Suprapubic skin (tissue), 4 donors: ENCODE measurements at places on chromosomes 7 and 10.

GRCh38 chr7:106102387-106102966, 9.6 kb downstream of the SYPL1 start:
- DNase-seq = no peak

- DNase-seq = no peak
These were observed 27.4 kb downstream of the STAM start for GRCh38 chr10:17671307-17671706.

DNA sequence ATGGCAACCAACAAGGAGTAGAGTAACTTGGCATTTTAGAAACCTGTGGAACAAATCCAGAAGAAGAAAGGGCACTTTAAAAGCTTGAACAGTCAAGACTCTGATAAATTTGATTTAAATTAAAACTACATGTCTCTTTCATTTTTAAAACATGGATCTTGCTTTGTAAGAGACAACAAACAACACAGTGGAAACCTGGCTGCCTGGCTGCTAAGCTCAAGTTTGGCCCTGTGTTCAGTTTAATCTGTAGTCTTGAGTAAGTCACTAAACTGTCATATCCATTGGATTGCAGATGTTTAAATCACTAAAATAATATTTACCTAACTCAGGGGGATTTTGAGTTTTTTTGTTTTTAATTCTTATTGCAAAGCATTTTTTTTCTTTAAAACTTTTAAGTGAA, 374.9 kb upstream of the SEMA3D start:
- DNase-seq = no peak

DNA sequence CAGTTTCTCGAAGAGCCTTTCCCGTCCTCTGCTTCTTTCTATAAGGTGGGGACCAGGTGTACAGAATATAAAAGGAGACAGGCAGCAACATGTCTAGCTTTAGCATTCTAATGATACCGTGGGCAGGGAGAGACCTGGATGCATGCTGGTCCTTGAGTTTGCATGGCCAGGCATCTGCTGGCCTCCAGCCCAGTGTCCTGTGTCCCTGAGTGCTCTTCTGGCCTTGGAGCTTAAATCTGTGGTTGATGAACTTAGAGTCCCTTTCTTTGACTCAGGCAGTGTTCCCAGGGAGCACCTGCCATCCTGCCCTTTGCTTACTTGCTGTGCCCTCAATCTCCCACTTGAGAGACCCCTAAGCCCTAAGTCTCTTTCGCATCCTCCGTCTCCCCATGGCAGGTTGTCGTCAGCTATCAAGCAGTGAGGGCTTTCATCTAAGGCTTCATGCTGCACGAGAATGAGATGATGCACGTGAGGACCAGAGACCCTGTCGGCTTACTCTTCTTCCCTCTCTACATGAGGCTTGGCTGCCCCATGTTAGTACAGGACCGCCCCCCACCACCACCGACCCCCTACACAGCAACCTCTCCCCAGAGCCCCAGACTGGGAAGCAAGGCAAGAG, 313.4 kb upstream of the C7orf33 start:
- DNase-seq = no peak

- peak; percentile 76 for DNase-seq
These were observed 114.5 kb downstream of the PTPN20 start for GRCh38 chr10:47025540-47026300.

GRCh38 chr10:73838008-73838567, 26.7 kb upstream of the NDST2 start:
- DNase-seq = no peak

- DNase-seq = peak; percentile 55
These were observed 32.9 kb downstream of the PROSER2 start for GRCh38 chr10:11856089-11856488.

DNA sequence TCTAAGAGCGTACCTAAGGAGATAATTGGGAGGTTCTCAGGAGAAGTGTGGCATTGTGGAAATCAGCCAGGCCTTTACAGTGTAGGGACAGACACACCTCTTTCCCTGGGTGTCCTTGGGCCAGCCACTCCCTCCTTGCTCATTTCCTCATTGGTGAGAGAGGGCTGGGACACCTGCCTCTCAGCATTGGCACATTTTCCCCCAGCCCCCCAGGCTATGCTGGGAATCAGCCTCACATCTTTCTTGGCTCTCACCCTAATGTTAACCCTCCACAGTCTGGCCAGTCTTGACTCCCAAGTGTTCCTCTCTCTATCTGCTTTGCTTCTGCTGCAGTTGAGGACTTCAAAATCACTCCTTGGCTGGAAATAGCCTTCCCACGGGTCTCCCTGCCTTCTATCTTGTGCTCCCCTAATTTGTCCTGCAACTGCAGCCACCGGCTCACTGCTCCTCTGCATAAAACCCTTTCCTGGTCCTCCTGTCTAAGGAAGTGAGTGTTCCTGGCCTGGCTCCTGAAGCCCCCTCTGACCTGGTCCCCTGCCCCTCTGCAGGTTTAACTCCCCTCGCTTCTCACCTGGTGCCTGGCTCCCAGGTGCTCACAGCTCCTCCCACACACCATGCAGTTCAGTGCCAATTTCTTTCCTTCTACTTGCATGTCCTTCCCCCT, 15.8 kb downstream of the TBXAS1 start:
- DNase-seq = no peak

DNA sequence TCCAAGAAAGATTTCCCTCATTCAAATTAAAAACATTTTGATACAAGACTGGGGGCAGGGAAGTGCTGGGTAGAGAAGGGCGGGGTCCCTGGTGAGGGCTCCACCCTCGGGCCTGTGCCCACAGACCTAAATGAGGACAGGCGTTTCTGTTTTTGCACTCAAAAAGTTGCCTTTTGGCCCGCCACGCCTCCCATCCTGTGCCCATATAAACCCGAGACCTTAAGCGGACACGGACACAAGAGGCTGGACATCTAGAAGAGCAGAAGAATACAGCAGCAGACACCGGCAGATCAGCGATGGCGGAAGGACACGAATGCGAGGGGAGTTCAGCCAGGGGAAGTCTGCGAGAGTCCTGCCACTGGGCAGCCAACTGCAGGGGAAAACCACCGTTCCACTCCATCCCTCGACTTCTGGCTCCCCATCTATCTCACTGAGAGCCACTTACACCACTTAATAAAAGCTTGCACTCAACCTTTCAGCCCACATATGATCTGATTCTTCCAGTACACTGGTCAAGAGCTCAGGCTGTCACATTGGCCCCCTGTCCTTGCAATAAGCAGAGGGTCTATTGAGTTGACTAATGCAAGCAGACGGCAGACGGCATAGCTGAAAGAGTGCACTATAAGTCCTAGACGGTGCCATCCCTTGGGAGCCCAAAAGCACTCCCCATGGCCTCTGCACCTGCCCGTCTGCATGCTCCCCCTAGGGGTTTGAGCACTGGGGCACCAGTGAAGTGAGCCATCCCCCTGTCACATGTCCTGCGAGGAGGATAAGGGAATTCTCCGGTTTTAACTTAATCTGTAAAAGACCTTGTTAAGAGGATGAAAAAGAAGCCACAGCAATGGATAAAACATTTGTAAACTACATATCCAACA, 181.8 kb upstream of the PRSS1 start:
- DNase-seq = no peak

DNA sequence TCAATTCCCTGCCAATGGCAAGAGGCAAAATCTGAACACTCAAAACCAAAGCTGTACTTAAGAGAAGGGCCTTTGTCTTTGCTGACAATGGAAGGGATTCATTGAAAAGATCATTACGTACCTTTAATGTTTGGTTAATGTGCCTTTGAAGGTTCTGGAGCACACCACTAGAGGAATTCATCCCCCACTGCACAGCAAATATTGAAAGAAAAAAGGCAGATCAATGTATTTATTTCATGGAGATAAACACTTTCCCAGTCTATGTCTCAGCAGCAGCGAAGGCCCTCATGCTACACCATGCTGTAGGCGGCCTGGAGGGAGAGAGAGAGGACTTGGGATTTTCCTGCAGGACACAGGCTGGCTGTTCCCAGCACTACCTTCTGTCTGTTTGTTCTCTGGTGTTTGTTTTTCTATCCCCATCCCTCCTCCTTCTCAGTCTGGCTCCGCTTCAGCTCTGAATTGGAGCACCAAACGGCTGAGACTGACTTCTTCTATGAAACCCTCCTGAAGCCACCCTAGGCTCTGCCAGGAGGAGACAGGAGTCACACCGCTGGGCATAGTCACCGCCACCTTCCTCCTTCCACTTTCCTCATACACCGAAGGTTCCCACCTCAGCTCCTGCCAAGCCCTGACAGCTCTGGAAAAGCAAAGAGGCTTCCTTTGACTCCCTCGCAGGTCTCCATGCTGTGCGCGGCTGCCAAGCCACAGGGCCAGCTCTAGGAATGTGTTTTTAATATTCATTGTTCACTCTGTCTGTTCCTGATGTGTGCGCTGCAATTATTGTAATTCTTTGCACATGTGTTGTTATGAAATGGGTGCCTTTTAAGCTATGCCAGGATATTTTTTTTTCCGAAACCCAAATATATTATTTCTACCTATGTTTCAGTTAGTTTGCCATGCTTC, 301.5 kb downstream of the FZD1 start:
- DNase-seq = peak; percentile 62

- DNase-seq = no peak
These were observed 112.8 kb downstream of the PTPN20 start for GRCh38 chr10:47024046-47024322.

DNA sequence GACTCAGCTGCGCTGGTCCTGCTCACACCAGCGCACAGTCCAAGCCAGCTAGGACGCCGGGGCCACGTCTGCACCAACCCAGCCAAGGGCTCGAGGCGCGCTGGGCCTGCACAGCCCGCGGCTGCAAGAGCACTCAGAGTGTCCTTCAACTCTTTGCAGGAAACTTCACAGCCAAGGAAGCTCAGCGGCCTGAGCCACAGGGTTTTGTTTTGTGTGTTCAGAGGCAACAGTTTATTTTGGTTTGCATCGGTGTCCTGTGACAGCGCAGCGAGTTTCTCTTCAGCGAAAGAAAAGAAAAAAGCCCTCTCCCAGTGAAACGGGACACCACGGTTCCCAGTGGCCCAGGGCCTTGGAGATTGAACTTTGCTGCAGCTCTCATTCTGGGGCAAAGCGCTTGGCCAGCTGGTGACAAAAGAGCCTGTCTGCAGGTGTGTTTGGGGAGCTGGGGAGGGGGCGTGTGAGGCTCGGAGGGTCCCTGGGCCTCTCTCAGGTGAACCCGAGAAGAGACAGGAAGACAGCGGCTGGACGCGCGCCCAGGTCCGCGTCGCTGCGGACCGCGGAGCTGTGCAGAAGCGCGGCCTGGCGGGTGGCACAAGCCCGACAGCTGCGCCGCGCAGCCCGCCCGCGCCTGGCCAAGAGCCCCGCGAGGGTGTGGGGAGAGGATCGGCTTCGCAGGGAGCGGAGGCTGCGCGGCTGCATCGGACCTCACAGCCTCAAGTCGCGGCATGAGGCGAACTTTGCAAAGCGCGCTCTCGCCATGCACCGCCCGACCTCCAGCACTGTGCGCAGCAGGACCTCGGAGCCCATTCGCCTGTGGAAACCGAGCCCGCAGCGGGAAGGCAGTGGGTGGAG, 922 bp downstream of the CXCL12 start:
- peak; percentile 62 for DNase-seq

DNA sequence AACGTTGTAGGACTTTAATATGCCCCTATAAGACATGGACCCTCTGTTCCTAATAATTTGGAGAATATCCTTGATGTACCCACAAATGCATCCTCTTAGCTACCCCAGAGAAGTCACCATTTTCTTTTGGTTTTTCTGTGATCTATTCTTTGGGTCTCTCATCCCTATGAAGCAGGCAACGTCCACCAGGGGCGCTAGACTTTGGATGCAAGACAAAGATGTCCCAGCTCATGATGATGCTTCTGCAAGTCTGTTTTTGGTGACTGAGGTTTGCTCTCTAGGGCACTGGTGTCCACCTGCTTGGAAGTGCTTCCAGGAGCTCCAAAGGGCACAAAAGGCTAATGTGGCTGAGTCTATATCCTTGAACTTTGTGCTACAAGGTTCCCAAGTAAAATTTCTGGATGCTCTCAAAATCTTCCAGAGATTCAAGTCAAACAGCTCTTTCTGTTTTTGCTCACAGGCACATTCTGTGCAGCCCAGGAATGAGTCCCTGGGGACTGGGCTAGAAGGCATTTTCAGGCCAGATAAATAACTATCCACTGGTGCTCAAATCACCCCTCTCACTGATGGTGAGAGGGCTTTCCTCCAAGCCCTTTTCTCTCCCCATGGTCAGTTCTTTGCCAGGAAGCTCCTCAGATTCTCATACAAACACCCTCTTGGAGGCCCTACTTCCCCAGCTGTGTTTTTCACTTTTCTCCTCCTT, 166.4 kb downstream of the C7orf25 start:
- DNase-seq = no peak

- DNase-seq = peak; percentile 64
These were observed 686 bp downstream of the AASS start for GRCh38 chr7:122143376-122143750.

- DNase-seq = no peak
These were observed 135.3 kb upstream of the ITGB1 start for GRCh38 chr10:33093362-33093761.

GRCh38 chr10:67767244-67767643, 70.7 kb downstream of the DNAJC12 start:
- DNase-seq = no peak

DNA sequence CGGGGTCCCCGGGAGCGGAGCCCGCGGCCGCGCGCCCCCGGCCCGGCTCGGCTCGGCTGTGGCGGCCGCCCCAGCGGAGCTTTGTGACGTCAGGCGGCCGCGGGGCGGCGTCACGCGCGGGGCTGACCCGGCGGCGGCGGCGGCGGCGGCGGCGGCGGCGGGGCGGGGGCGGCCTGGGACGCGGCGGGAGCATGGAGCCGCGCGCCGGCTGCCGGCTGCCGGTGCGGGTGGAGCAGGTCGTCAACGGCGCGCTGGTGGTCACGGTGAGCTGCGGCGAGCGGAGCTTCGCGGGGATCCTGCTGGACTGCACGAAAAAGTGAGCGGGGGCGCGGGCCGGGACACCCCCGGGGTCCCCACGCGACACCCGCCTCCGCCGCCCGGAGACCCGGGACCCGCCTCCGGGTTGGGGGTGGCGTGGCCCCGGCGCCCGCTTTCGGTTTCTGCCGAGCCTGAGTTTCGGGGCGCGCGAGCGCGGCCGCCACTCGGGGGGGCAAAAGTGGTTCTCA, at the start of gene PWWP2B:
PWWP2B (plus strand) TSS at position 165 of the 506 bp plus-strand sequence; CDS start at position 192, 27 bp downstream.
- DNase-seq = no peak

GRCh38 chr7:23474094-23474828, 4.0 kb upstream of the IGF2BP3 start:
- peak; percentile 85 for DNase-seq

GRCh38 chr7:8277394-8277982, 15.5 kb upstream of the ICA1 start:
- no peak for DNase-seq

- DNase-seq = peak; percentile 50
These were observed 35.3 kb downstream of the STK32C start for GRCh38 chr10:132272231-132272971.

GRCh38 chr7:132882714-132883428, 199.0 kb downstream of the CHCHD3 start:
- no peak for DNase-seq

GRCh38 chr7:4931943-4932342, 27.0 kb downstream of the MMD2 start:
- DNase-seq = no peak

GRCh38 chr7:7176406-7177043, 5.8 kb upstream of the C1GALT1 start:
- DNase-seq = no peak

DNA sequence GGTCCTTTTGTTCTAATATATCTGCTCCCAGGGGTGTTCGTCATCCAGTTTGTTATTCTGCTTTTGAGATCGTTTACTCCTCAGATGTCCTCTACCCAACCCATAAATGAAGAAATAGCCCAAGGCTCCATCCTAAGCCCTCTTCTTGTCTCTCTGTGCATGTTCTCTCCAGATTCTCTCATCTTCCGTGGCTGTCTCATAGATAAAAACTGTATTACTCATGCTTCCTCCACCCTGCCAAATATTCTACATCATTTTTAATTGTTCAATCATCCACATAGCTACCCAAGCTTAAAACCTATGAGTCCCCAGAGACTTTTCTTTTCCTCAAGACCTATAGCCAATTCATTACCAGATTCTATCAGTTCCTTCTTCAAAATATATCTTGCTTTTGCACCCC, 44.9 kb downstream of the CAV1 start:
- DNase-seq = no peak
